Effector CD8-positive, alpha-beta T cell (primary cell): ENCODE measurements at places on chromosomes 2 and 18.

GRCh38 chr18:55337908-55338521 lies 250.0 kb downstream of the TCF4 start:
- no peak for DNase-seq

DNA sequence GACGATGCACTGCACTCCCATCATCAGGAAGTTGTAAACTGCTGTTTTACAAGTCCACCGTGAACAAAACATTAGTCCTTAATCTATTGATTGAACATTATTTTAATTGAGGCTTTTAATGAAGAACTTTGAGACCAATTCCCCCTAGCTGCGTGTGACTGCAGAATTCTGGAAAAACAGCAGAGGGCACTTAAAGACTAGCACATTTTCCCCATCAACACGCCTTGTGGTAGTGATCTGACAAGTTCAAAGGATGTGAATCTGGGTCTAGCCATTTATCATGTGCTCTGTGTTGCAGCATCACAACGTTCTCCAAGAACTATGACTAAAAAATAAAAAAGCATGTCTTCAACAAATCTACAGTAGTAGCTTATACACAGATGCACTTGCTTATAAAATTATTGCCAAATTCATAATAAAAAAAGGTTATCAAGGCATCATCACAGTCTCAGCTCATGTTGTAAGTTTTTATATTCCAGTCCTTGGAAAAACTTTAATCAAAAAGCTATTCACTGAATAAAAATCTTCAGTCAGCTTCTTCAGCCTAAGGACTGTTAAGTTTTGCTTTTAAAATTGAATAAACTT lies 35.8 kb downstream of the SKOR2 start:
- no peak for DNase-seq

DNA sequence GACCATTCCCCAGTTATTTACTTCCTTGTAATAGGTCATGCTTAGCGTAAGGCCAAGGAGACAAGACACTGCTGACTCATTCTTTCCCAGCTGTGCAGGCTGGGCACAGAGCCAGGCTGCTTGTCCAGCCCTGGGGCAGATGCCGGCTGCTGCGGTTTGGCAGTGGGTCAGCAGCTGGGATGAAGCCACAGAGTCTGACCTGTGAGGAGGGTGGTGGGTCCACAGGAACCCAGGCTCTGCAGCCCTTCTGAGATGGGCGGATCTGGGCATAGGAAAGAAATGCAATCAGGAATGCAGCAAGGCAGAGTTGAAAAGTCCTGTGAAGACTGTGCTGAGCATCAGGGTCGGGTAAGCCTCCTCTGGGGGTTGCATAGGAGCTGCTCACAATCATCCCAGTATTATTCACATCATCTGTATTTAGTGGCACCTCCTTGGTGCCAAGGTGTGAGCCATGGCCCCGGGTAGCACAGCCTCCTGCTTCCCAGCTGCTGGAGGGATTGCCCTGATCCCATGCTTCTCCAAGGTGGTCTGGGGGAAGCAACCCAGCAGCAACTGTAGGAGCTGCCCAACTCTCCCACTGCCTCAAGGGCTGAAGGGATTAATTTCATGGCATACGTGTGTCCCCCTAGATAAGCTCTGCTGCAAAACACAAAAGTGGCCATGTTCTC lies 139.0 kb downstream of the DDX1 start:
- DNase-seq = no peak

DNA sequence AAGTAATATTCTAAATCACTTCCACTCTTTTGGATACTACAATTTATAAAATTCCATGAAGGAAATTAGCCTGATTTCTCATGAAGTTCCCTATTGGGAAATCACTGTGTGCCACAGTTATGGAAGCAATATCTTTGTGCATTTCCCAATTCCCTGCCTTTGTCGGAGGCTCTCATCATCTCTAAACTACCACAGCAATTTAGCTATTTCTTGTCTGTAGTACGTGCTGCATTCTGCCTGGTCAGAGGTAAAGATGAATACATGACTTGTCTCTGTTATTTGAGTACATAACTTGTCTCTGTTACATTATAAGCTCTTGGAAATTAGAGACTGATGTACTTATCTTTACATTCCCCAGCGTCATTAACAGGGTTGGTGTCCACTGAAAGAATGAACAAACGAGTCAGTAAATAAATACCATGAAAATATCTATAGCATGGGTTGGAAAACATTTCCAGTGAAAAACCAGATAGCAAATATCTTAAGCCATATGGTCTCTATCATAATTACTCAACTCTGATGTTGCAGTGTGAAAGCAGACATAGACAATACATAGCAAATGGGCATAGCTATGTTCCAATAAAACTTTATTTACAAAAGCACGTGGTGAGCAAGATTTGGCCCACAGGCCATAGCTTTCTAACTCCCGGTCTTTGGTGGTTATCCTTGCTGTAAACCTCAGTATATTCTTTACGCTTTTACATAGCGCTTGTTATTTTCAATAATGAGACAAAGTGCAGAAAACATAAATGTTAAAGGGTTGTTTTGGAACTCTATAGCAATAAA lies 78.8 kb downstream of the BCL2 start:
- no peak for DNase-seq

DNA sequence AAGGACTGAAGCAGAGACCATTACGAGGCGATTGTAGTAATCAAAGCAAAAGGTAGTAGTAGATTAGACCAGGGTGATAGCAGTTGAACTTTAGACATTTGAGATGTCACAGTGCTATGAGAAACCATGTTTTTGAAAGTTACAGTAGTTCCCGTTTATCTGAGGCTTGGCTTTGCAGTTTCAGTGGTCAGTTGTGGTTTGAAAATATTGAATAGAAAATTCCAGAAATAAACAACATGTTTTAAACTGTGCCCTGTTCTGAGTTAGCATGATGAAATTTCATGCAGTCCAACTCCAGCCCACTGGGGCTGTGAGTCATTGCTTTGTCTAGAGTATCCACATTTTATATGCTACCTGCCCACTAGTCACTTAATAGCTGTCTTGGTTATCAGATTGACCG lies 47.5 kb downstream of the ZNF638 start:
- DNase-seq = no peak

DNA sequence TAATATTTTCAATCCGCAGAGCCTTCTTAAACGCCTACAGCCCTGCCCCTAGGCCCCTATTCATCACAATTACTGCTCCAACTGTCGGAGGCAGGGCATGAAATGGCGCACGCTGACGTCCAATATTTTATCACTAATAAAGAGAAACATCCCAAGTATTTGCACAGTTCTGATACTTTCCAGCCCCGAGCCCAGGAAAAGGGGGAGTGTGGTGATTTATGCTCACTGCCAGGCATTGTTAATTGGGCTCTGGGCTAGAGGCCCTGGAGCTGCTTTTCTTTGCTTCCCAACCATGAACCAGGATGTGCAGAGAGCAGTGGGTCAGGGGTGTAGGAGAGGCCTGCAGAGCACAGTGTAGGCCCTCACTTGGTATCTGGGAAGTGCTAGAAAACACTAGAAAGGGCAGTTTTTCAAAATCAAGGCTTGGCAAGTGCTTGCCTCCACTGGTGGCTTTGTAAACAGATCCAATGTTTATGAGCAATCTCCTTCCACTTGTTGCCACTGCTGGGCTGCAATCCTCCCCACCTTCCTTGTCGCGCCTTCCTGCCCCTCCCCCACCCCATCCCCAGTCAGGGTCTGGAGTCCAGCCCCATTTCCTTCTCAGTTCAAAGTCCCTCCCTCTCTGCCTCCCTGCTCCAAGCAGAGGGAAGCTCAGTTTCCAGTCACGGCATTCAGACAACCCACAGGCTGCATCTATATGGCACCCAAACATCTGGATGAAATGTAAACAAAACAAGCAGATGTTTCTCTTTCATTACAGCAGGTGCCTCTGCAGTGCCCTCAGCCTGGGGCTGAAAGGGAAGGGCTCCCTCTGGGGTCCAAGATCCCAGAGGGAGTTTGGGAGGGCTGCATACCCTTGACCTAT lies 83.9 kb upstream of the PKDCC start:
- no peak for DNase-seq

- DNase-seq = no peak
These were observed 34.9 kb downstream of the CDC42EP3 start for GRCh38 chr2:37636381-37637066.

DNA sequence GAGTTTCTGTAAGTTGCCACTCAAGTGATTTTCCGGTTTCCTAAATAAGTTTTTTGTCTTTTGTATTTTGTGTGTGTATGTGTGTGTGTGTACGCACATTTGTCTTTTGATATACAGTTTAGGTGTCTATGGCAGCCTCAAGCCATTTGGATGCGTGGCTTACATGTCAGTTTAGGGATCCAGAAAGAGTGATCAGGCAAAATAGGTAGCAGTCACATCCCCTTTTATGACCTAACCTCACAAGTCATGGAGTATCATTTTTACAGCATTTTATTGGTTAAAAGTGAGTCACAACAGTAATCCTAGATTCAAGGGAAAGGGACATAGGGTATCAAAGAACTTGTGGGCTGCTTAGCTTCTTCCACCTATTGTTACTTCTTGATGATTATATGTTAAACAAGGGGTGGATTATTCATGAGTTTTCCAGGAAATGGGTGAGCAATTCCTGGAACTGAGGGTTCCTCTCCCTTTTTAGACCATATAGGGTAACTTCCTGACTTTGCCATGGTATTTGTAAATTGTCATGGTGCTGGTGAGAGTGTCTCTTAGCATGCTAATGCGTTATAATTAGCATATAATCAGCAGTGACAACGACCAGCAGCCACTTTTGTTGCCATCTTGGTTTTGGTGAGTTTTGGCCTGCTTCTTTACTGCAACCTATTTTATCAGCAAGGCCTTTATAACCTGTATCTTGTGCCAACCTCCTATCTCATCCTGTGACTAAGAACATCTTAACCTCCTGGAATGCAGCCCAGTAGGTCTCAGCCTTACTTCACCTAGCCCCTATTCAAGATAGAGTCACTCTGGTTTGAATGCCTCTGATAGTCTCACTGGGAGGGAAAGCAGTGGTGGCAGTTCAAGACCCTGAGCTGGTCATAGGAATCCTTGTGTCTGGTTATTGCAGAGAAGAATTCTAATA lies 8.6 kb upstream of the SOCS6 start:
- no peak for DNase-seq

GRCh38 chr18:28287146-28287545 lies 110.2 kb upstream of the CDH2 start:
- DNase-seq = no peak

- no peak for DNase-seq
These were observed 34.8 kb upstream of the LINC00305 start for GRCh38 chr18:64183665-64184064.
